ENCODE measurements at places on chromosomes 4 and X.

DNA sequence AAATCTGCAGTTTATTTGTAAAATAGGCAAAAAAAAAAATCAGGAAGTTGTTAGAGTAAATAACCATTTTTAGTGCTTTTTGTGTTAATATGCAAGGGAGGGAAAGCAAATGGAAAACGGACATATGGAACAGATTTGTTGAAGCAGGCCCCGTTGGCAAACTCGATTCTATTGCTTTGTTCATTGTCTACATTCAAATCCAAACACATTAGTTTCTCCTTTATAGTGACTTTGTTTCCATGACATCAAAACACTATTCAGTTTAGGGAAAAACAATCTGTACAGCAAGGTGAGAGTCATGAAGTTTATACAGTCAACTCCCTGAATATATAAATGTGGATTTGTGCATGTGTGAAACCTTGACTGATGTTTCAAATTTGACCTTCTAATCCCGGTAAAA is 142.2 kb downstream of the FAM47A start:
- DNase-seq, result no peak

DNA sequence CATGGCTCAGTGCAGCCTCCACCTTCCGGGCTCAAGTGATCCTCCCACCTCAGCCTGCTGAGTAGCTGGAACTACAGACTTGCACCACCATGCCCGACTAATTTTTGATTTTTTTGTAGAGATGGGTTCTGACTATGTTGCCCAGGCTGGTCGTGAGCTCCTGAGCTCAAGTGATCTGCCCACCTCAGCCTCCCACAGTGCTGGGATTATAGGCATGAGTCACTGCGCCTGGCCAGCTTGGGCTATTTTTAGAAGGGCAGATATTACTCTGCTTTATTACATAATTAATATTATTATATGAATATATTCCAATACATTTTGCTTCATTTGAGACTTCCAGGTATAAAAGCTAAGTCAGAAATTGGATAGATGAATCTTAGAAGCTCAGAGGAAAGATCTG is 143.7 kb upstream of the ANK2 start:
- no peak for DNase-seq

- no peak for DNase-seq
These were observed 105.8 kb downstream of the CXCL13 start for GRCh38 chr4:77711469-77711868.

- no peak for DNase-seq
These were observed 8.9 kb downstream of the PRRG3 start for GRCh38 chrX:151704041-151704663.

DNA sequence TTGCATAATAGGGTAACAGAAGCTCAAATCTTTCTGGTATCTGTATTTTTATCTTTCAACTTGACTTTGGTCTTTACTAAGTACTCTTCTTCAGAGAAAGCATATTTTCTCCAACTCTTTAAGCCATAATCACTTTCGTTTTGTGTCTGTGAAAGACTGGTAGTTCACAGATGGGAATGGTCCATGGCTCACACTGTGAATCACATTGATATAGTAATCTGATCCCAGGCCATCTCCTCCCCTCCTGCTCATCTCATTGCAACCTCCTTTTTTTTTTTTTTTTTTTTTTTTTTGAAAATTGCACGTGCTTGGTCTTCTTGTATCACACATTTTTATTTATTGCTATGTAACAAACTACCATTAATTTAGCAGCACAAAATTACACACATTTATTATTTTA is 694.5 kb upstream of the SLIT2 start:
- DNase-seq, result no peak

GRCh38 chr4:140870427-140870826 is 114.2 kb upstream of the TBC1D9 start:
- DNase-seq, result no peak

- no peak for DNase-seq
These were observed 85.1 kb upstream of the HPRT1 start for GRCh38 chrX:134374910-134375309.

DNA sequence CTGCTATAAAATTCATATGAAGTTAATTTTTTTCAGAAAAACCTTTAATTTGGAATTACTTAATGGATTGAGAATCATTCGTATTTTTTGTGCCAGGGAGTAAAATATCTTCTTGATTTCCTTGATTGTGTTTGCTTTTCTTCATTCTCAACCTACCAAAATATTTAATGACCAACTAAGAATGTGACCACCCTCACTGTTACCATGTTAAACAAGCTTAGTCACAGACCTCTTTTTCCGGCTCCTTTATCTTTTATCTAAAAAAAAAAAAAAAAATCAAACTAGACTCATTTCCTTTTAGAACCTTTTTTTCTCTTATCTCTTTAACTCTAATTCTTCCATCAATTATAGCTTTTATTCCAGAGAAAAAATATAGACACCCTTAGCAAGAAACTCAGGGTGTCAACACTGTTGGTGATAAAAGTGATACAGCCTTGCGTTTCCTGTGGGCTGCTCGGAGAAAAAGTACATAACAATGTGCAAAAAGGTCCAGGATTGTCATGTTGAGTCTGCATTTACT is 20.6 kb upstream of the HPGDS start:
- no peak for DNase-seq

GRCh38 chr4:53923921-53924320 is 140.5 kb downstream of the CHIC2 start:
- no peak for DNase-seq

- no peak for DNase-seq
These were observed 298.5 kb downstream of the KCTD8 start for GRCh38 chr4:44150091-44150576.

- no peak for DNase-seq
These were observed 36.8 kb upstream of the SPP1 start for GRCh38 chr4:87938746-87939145.

DNA sequence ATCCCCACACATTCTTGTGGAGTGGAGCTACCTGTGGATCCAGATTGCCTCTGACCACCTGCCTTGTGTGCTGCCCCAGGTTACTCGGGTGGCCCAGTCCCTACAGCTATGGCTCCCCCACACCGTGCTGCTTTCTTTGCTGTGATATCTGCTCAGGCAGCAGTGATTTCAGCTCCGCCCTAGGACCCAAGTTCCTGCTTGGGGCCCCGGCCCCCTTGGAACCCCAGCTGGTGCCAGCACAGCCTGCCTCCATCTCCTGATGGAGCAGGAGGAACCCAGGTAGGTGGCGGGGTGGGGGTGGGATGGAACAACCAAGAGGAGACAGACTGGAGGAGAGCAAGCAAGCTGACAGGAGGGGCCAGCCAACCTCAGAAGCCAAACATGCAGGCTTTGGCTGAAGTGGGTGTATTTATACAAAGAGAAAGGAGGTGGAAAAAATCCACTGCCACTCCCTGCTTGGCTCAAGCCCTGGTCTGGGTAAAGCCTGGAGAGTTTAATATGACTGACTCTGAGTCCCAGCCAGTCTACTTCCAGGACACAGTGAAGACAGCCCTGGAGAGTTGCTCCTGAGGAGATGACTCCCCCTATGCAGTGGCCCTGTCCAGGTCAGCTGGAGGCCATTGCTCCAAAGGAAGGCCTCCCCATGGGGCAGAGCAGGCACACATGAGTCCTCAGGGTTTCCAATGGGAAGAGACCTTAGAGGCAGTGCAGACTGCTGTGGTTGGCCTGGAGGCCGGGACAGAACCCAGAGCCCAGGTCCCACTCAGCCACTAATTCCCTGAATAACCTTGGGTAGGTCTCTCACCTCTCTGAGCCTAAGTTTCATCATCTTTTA is 197.1 kb upstream of the MAMLD1 start:
- DNase-seq, result no peak

GRCh38 chr4:14896656-14897175 is 105.6 kb upstream of the CPEB2 start:
- no peak for DNase-seq

DNA sequence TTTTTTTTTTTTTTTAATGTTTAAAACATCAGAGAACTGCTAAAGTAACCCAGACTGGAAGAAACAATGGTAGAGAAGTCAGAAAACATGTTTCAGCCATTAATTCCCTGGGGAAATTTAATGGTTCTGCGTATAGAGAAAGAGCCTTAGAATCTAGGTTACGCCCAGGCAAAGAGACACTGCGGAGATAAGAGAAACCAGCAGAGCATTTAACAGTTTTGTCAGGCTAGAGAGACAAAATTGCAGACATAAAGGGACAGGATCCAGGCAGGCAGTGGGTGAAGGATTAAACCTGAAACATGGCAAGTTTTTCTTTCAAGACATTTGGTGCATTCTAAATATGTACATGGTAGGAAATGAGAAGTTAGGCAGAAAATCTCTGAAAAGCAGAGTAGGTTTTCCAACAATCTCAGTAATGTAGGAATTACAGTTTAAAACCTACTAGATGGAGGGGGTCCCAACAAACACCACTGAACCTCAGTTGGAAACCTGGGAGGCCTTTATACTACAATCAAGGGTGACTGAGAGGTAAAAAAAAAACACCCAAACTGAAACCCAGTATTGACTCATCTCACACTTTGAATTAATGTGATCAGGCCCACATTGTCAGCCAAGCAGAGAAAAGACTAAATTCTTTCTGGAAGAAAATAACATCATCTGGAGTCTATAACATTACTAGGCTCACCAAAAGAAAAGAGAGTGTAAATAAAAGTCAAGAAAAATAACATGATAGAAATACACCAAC is 254.2 kb upstream of the NWD2 start:
- DNase-seq, result no peak

- no peak for DNase-seq
These were observed 61.5 kb upstream of the FAM241A start for GRCh38 chr4:112083587-112084347.

DNA sequence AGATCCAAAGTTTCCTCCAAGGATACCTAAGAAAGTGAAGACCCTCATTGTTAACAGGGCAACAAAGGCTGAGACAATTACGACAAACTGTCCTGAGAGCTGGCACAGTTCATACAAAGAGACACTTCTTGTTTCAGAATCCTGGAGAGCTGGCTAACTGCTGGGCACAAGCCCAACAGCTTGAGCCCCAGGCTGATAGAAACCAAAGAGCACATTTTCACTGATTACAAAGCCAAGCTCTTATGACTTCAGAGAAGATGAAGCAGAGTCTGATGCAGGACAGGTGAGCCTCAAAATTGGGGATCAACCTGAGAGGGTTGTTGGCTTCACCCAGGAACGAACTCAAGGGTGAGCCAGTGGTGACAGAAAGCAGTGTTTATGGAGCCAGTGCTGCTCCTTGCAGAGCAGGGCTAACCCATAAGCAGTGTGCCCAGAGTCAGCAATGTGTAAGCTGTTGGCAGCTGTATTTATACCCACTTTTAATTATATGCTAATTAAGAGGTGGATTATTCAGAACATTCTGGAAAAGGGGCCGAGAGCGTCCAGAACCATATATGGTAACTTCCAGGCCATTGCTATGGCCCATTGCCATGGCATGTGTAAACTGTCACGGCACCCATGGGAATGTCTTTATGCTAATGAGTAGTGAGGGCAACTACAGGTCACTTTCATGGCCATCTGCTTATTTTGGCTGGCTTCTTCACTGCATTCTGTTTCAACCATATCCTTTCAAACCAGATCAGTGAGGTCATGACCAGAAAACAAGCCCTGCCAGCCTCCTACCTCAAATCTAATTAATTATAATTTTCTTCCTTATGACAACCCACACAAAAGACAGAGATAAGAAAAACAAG is 183.7 kb downstream of the EVC2 start:
- no peak for DNase-seq

- no peak for DNase-seq
These were observed 570.5 kb upstream of the TENM3 start for GRCh38 chr4:181672751-181673150.

GRCh38 chr4:174069848-174070330 is 213.6 kb downstream of the FBXO8 start:
- DNase-seq, result no peak

GRCh38 chr4:147361726-147362125 is 119.2 kb upstream of the EDNRA start:
- DNase-seq, result no peak

DNA sequence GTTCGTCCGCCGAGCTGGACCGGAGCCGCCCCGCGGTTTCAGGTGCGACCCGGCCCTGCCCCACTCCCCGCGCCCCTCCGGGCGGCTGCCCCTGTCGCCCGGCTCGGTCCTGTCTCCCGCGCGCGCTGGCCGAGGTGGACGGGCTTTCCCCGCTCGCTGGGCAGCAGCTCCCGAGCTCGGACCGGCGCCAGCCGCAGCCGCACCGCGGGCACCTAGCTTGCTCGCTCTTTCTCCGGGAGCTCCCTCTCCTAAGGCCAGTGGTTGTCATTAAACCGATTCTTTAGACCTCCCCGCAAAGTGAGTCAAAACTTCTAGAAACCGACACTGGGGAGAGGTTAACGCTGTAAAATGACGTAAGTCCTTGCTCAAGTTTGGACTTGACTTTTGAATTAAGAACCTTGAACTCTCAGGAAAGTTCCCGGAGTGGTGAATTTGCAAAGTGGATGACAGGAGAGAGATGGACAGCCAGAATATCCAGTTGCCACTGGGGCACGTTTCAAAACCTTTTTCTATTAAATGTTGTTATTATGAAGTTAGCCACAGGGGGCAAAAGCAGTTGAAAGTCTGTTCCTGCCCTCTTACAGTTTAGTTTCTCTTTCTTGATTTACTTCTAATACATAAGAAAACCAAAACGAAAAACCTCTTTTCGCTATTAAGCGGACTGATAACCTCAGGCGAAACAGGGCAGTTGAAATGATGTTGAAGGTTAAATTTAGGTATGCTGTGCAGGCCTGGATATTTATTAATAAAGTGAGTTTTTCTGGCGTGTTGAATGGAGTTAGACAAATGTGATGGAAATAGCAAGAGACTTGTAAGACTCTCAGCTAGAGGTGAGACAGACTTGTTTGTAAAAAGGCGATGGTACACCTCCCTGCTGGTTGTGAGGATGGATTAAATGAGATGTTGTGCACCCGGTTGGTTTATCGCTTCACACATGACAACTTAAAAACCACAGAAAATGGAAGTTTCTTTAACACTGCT is 847 bp downstream of the PI4K2B start:
- no peak for DNase-seq

DNA sequence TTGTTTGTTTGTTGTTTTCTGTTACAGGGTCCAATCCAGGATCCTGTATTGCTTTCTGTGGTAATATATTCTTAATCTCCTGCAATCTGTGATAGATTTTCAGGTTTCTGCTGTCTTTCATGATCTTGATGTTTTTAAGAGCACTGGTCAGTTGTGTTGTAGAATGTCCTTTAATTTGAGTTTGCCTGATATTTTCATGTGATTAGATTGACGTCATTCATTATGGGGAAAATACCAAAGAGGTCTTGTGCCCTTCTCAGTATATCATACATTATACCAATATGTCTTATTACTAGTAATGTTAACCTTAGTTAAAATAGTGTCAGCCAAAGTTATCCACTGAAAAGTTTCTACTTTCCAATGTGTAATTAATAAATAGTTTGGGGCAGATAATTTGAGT is 929.3 kb downstream of the PCDH19 start:
- no peak for DNase-seq

GRCh38 chr4:76950956-76951671 is 1.6 kb downstream of the SEPTIN11 start:
- DNase-seq, result no peak

- no peak for DNase-seq
These were observed 381.0 kb downstream of the UNC5C start for GRCh38 chr4:95167805-95168204.

GRCh38 chr4:101977076-101977475 is 186.5 kb downstream of the BANK1 start:
- no peak for DNase-seq

- no peak for DNase-seq
These were observed 171.4 kb downstream of the GPC3 start for GRCh38 chrX:133813971-133814370.

- no peak for DNase-seq
These were observed 195.0 kb upstream of the CLNK start for GRCh38 chr4:10879411-10880110.
